ENCODE measurements at places on chromosomes 12 and 14. TPM values are rescaled to one million over a fixed set of nuclear protein-coding genes. Genes with fewer than 3 reads are reported as not detected.

DNA sequence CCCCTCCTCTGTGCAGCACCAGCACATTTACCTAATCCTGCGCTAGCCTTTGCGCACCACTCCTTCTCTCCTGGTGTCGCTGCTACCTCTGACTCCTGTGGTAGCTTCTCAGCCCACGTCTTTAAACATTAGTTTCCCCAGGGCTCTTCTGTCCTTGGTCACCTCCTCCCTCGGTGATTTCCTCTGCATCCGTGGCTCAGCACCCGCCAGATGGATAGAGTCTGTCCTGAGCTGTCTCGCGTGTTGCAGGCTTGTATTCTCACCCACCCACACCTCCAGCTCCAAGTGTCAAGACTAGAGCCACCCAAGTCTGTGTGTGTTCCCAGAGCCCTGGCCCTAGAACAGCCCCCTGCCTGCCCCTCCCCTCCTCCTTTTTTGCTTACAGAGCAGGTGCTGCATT, 83.2 kb downstream of the EML1 start:
- H3K36me3 ChIP-seq, result no peaks in the 10 kb centered on the region
- no peak overlapping the region for H3K4me3 ChIP-seq
- peaks cover 10% of the 10 kb centered on the region for H3K27me3 ChIP-seq
- DNase-seq, result no peak
- H3K4me1 ChIP-seq, result no peaks in the 10 kb centered on the region

- H3K4me1 ChIP-seq, result no peaks in the 10 kb centered on the region
- H3K36me3 ChIP-seq, result no peaks in the 10 kb centered on the region
- H3K27me3 ChIP-seq, result no peaks in the 10 kb centered on the region
Observed at GRCh38 chr12:28129031-28129430, 61.2 kb upstream of the CCDC91 start.

TCTN2 gene
- total RNA-seq, result 3.2 TPM

DNA sequence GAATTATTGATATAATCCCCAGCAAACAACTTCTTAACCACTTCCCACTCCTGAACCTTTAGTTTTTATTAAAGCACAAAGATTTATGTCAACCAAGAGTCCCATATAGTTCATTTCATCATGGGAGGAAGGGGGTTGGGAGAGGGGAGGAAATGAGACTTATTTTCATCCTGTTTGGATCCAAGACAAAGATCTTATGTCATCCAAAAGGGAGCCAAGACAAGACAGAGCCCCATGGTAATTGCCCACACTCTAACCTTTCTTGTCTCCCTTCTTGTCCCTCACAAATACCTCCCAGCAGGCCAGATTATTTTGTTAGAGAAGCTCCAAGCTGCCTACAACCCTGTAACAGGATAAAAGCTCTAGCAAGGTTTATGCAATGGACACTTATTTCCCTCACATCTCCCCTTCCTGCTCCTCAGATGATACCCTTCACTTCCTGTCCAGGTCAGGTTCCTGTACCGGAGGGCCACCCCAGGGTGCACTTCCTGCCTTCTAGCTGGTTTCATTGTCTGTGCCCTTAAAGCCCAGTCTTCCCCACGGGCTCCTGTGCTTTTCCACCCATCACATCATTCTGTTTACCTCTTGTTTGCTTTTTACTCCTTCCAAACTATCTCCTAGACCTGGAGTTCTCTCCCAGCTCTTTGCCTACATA, 123.7 kb upstream of the MDM1 start:
- H3K4me1 ChIP-seq, result peaks cover 45% of the 10 kb centered on the region
- H3K4me3 ChIP-seq, result no peak overlapping the region
- H3K27ac ChIP-seq, result peak overlapping the region; percentile 0
- peak; percentile 66 for DNase-seq
- no peaks in the 10 kb centered on the region for H3K36me3 ChIP-seq
- H3K27me3 ChIP-seq, result no peaks in the 10 kb centered on the region

GRCh38 chr12:11804130-11804529, 154.7 kb downstream of the ETV6 start:
- H3K4me3 ChIP-seq, result no peak overlapping the region

DNA sequence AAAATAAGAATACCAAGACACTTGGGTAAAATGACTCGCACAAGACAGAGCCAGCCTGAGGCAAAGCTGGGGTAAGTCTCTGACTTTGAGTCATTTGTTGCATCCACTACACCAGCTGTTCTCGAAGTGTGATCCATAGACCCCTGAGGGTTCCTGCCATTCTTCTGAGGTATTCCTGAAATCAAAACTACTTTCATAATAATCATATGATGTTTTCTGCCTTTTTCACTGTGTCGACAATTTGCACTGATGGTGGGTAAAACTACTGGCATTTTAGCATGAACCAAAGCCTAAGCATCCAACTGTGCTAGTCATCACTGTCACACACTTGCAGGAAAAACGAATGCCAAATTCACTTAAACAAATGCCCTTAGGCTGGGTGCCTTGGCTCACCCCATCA, 135.5 kb upstream of the FUT8 start:
- no peaks in the 10 kb centered on the region for H3K27me3 ChIP-seq
- H3K27ac ChIP-seq, result no peak overlapping the region

DNA sequence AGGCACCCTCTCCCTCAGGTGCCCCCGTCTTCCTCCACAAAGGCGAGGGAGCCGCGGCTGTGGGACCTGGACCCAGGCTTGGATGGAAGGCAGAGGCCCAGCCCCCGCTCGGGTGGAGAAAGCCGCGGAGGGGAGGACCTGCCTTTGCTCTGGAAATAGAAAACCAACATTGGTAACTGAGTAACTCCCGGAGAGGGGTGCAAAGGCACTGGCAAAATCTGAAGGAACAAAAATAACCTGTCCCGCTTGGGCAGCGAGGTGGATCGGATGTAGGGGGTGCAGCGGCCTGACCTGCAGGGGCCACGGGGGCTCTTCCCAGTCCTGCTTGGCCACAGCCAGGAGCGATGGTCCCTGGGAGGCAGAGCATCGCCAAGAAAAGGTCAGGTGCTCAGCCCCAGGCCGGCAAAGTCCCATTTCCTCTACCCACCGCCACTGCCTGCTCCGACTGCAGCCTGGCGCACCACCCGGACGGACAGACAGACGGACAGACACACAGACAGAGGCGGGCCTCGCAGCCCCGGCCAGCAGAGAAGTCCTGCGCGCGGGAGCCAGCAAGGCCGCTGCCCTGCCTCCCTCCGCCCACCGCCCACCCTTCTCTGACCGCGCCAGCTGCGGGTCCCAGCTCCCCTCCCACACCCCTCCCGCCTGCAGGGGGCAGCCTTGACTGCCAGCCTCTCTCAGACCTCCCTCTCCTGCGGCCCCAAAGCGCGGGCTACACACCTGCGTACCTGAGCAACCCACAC, 21.4 kb upstream of the TMEM106C start:
- H3K36me3 ChIP-seq, result no peaks in the 10 kb centered on the region
- peak; percentile 28 for DNase-seq
- H3K4me3 ChIP-seq, result no peak overlapping the region
- no peak overlapping the region for H3K27ac ChIP-seq
- H3K4me1 ChIP-seq, result peaks cover 3% of the 10 kb centered on the region
- peaks cover 4% of the 10 kb centered on the region for H3K27me3 ChIP-seq

BTBD7 gene
- total RNA-seq, result 12.5 TPM

- no peak for DNase-seq
- no peaks in the 10 kb centered on the region for H3K4me1 ChIP-seq
- no peak overlapping the region for H3K4me3 ChIP-seq
- no peak overlapping the region for H3K27ac ChIP-seq
- no peaks in the 10 kb centered on the region for H3K27me3 ChIP-seq
Observed at GRCh38 chr14:84592770-84593169, 937.2 kb upstream of the FLRT2 start.

GRCh38 chr12:80232837-80233236, 133.5 kb downstream of the OTOGL start:
- no peak overlapping the region for H3K27ac ChIP-seq
- no peaks in the 10 kb centered on the region for H3K4me1 ChIP-seq
- H3K4me3 ChIP-seq, result no peak overlapping the region
- H3K27me3 ChIP-seq, result no peaks in the 10 kb centered on the region
- H3K36me3 ChIP-seq, result no peaks in the 10 kb centered on the region
- DNase-seq, result no peak

All from CD4-positive, alpha-beta T cell (primary cell).